ENCODE measurements at places on chromosomes 7 and 10.

DNA sequence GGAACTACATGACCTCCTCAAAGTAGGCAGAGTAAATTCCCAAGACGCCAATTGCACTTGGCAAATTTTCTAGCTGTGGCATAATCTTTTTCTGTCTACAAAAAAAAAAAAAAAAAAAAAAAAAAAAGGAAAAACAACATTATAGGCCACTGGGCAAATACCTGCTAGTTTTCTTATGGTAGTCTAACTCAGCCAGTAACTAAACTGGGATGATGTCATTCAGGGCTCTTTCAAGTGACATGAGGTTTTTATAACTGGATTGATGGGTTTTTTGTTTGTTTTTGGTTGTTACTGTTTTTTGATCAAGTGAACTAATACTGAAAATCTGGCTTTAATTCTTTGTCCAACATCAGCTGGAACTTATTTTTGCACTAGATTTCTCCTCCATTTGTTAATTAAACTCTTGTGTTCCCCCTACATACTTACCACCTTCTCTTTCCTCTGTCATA lies 7.4 kb upstream of the VIM start:
- no peak overlapping the region for H3K4me3 ChIP-seq
- no peaks in the 10 kb centered on the region for H3K36me3 ChIP-seq
- H3K27me3 ChIP-seq, result no peaks in the 10 kb centered on the region
- no peak overlapping the region for H3K27ac ChIP-seq
- peaks cover 2% of the 10 kb centered on the region for H3K4me1 ChIP-seq

DNA sequence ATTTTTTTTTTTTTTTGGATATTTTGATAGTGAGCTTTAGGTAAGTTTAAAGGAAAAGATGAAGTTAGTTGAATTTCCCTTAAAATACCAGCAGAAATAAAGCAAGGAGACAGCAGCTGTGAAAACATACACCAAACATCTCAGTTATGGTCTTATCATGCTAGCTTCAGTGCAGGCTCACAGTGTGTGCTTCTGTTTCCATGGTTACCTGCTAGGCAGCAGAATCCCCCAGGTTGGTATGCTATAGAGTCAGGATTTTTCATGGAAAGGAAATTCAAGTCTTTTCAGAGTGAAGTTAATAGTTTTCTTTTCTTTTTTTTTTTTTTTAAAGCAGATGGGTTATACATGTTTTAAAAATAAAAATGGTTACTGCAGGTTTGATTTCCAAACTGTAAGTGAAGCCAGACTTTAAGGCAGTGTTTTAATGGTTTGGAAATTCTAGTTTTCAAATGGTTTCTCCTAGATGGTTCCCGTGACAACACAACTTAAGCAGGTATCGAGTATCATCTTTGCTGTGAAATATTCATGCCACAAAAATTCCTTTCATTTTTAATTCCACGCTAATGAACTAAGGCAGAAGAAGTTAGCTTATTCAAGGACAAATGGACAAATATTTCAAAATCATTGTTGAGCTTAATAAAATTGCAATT lies 230.9 kb downstream of the BICC1 start:
- H3K27ac ChIP-seq, result no peak overlapping the region
- no peaks in the 10 kb centered on the region for H3K27me3 ChIP-seq
- no peak overlapping the region for H3K4me3 ChIP-seq
- peak; percentile 94 for DNase-seq

DNA sequence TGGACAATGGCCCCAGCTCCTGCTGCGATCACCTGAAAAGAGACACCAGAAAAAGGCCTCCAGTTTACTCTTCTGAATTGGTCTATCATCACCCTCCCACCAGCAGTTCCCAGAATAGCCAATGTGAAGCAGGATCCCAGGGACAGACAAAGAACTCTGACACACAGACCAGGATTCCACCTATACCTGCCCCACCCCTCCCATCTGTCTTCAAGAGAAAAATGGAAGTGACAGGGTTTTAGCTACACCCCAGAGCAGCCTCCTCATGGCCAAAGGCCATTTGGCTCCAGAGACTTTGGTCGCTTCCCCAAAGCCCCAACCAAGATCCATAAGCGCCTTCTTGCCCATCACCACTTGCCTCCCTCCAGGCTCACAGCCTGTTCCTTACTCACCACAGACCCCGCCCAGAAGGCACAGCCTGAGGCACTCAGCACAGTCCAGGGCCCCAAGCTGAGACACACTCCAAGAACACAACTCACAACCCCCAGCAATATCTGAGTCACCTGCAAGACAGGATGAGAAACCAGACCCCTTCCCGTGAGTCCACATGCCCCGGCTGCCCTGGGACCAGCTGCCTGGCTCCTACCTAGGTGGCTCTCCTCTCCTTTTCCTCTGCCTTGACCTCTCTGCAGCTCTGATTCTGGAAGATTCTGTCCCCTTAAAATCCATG lies 6.5 kb downstream of the TMEM176B start:
- DNase-seq, result peak; percentile 72
- H3K4me3 ChIP-seq, result no peak overlapping the region
- no peaks in the 10 kb centered on the region for H3K27me3 ChIP-seq
- H3K4me1 ChIP-seq, result peaks cover 3% of the 10 kb centered on the region
- H3K27ac ChIP-seq, result no peak overlapping the region

- H3K27me3 ChIP-seq, result no peaks in the 10 kb centered on the region
- no peaks in the 10 kb centered on the region for H3K36me3 ChIP-seq
- H3K27ac ChIP-seq, result no peak overlapping the region
- no peak for DNase-seq
- H3K4me3 ChIP-seq, result no peak overlapping the region
These were observed 23.7 kb upstream of the ELFN1 start for GRCh38 chr7:1646391-1646790.

- H3K36me3 ChIP-seq, result no peaks in the 10 kb centered on the region
- DNase-seq, result no peak
- no peak overlapping the region for H3K27ac ChIP-seq
- H3K4me3 ChIP-seq, result no peak overlapping the region
- no peaks in the 10 kb centered on the region for H3K27me3 ChIP-seq
These were observed 21.0 kb downstream of the ANKRD30A start for GRCh38 chr10:37146443-37146842.

DNA sequence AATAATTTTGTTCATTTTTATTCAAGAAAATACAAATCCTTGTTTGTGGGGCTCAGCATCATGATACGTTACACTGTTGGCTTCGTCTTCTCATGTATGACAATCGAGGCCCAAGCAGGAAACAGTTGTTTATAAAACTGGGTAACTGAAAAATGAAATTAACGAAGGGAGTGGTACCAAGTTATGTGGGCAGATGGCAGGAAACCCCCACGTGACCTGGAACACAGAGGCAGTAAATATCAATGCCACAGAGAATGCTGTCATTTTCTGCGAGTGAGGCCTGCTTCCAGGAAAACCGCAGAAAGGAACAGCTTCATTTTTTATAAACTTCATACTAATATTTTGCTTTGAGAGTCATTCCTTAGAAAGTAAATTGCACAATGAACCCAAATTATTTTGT lies 201.0 kb upstream of the ADARB2 start:
- H3K36me3 ChIP-seq, result no peaks in the 10 kb centered on the region
- no peak overlapping the region for H3K4me3 ChIP-seq
- no peak for DNase-seq

DNA sequence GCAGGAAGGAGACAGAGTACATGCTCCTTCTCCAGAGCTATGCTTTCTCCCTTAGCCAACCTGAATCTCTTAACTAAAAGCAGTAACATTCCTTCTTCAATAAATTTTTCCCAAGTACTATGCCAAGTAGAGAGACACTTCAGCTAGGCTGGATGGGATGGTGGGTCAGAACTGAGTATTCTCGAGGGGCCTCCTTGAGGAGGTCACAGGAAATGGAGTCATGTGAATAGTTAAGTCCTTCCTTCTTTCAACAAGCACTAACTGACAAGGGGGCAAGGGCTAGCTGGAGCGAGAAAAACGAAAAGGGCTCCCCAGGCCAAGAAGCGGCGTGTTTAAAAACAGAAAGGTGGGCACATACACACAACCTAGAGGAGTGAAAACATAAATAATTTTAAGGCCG lies 5.5 kb downstream of the RSU1 start:
- H3K27me3 ChIP-seq, result no peaks in the 10 kb centered on the region
- H3K4me3 ChIP-seq, result no peak overlapping the region
- no peaks in the 10 kb centered on the region for H3K36me3 ChIP-seq
- DNase-seq, result no peak
- H3K4me1 ChIP-seq, result peaks cover 7% of the 10 kb centered on the region

- no peak overlapping the region for H3K27ac ChIP-seq
- H3K27me3 ChIP-seq, result no peaks in the 10 kb centered on the region
- H3K36me3 ChIP-seq, result peaks cover 44% of the 10 kb centered on the region
- peaks cover 15% of the 10 kb centered on the region for H3K4me1 ChIP-seq
These were observed 20.4 kb downstream of the DNAJB12 start for GRCh38 chr10:72334196-72334824.

DNA sequence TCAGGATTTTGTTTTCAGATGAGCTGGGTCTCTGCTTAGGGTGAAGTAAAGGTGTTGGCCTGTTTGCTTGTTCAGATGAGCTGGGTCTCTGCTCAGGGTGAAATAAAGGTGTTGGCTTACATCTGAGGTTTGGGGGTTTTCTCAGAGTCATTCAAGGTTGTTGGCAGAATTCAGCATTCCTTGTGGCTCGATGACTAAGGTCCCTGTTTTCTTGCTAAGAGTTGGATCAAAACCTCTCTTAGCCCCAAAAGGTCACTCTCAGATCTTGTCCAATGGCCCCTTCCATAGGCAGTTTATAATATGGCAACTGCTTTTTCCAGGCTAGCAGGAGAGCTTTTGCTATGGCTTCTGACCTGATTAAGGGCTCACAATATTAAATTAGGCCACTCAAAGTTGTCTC lies 106.6 kb downstream of the ADAM22 start:
- no peaks in the 10 kb centered on the region for H3K4me1 ChIP-seq
- H3K4me3 ChIP-seq, result no peak overlapping the region
- no peaks in the 10 kb centered on the region for H3K36me3 ChIP-seq
- H3K27ac ChIP-seq, result no peak overlapping the region
- no peaks in the 10 kb centered on the region for H3K27me3 ChIP-seq

GRCh38 chr7:30026229-30027064 lies at the start of gene FKBP14:
Gene FKBP14, minus strand, starts transcription at chr7:30026702. Its CDS starts 194 bp downstream, at chr7:30026508.
- peaks cover 3% of the 10 kb centered on the region for H3K36me3 ChIP-seq
- H3K4me1 ChIP-seq, result peaks cover 2% of the 10 kb centered on the region
- H3K4me3 ChIP-seq, result peak within 1 kb of the TSS; percentile 70
- DNase-seq, result peak; percentile 99
- no peaks in the 10 kb centered on the region for H3K27me3 ChIP-seq
- H3K27ac ChIP-seq, result peak within 1 kb of the TSS; percentile 36

DNA sequence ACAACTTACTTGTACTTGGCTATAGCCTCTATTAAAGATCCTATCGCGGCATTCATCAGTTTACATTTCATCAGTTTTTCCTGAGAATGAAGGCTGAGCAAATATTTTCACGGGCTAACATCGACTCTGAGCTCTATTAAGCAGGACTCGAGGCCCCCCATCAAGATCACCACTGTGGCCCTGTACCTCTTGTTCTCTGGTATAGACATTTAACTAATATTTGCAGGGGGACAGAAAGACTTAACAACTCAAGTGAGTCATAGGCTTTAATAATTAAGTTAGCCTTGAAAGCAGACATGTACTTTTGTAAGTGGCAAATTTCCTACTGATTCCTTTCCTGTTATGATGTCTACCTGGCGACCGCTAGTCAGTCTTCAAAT lies 45.4 kb downstream of the DOCK4 start:
- DNase-seq, result no peak
- no peak overlapping the region for H3K4me3 ChIP-seq
- no peaks in the 10 kb centered on the region for H3K36me3 ChIP-seq
- H3K27ac ChIP-seq, result peak overlapping the region; percentile 72

DNA sequence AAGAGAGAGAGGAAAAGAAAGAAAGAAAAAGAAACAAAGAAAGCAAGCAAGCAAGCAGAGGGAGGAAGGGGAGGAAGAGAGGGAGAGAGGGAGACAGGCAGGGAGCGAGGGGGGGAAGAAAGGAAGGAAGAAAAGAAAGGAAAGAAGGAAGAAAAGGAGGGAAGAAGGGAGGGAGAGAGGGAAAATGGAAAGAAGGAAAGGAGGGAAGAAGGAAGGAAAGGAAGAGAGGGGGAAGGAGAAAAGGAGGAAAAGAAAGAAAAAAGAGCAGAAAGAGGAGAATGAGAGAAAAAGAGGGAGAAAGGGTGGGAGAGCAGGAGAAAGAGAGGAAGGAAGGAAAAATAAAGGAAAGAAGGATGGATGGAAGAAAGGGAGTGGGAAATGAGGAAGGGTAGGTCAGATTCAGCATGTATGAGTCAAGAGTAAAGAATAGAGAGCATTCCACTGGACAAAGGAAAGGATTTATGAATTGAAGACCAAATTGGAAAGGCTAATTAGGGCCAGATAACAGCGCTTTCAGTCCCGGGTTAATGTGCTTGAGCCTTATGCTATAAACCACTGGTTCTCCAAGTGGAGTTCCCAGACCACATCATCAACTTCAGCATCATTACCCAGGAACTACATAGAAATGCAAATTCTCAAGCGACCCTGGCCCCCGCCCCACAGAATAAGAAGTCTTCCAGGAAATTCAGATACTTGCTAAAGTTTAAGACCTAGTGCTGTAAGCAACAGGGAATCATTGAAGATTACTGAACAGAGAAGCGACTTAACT lies 85.1 kb downstream of the C10orf90 start:
- DNase-seq, result no peak
- H3K27me3 ChIP-seq, result no peaks in the 10 kb centered on the region
- H3K36me3 ChIP-seq, result no peaks in the 10 kb centered on the region
- H3K27ac ChIP-seq, result no peak overlapping the region
- no peak overlapping the region for H3K4me3 ChIP-seq

GRCh38 chr7:111931958-111932357 lies 274.2 kb downstream of the DOCK4 start:
- no peak overlapping the region for H3K4me3 ChIP-seq
- DNase-seq, result no peak
- H3K4me1 ChIP-seq, result no peaks in the 10 kb centered on the region
- H3K27ac ChIP-seq, result no peak overlapping the region

- H3K27me3 ChIP-seq, result no peaks in the 10 kb centered on the region
- H3K4me1 ChIP-seq, result peaks cover 2% of the 10 kb centered on the region
- no peak for DNase-seq
- H3K36me3 ChIP-seq, result no peaks in the 10 kb centered on the region
- no peak overlapping the region for H3K4me3 ChIP-seq
- H3K27ac ChIP-seq, result no peak overlapping the region
These were observed 19.6 kb upstream of the AKR1C2 start for GRCh38 chr10:5023177-5023805.

- no peak overlapping the region for H3K27ac ChIP-seq
- H3K4me1 ChIP-seq, result no peaks in the 10 kb centered on the region
- peaks cover 16% of the 10 kb centered on the region for H3K36me3 ChIP-seq
These were observed 21.5 kb downstream of the ASB13 start for GRCh38 chr10:5644930-5645329.

- H3K27ac ChIP-seq, result no peak overlapping the region
- peaks cover 1% of the 10 kb centered on the region for H3K36me3 ChIP-seq
- DNase-seq, result no peak
- H3K4me3 ChIP-seq, result no peak overlapping the region
- no peaks in the 10 kb centered on the region for H3K27me3 ChIP-seq
These were observed 67.7 kb upstream of the ITGA8 start for GRCh38 chr10:15787426-15787825.

GRCh38 chr7:130901209-130901783 lies 167.3 kb upstream of the KLF14 start:
- H3K4me3 ChIP-seq, result no peak overlapping the region
- no peak overlapping the region for H3K27ac ChIP-seq
- DNase-seq, result no peak
- no peaks in the 10 kb centered on the region for H3K27me3 ChIP-seq
- H3K4me1 ChIP-seq, result peaks cover 6% of the 10 kb centered on the region
